ENCODE measurements at places on chromosomes 6 and 20.
A peak's percentile ranks its signal among the peaks of the same experiment; 100 is the strongest.

DNA sequence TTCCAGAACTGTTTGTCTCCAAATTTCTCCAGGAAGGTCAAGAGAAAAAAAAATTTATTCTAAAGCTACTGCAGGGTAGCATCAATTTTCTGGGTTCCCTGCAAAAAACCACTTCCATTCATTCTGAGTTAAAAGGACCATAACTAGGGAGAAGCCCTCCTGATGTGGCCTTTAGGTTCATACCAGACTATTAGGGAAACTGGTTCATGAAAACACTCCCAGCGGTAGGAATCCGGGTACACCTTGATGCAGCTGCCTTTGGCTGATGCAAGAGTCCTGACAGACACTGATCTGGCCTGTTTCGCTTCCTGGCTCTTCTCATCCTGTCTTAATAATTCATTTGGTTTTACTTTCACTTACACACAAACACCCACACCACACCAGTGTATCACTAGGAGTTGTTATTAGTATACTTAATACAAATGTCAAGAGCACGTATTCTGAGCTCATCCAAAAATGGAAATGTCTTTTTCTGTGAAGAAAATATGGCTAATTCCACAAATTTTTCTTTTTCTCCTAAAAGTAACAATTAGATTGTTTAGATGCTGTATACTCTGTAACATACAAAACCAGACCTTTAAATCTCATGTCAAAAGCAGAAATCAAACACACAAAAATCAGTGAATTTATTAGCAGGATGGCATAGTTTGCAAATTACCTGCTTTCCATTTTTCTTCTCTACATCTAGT, 38.4 kb upstream of the ARHGAP18 start:
- DNase-seq: peak; percentile 63

- no peak for DNase-seq
Measured at GRCh38 chr20:50513169-50514034, 3.2 kb downstream of the PTPN1 start.

DNA sequence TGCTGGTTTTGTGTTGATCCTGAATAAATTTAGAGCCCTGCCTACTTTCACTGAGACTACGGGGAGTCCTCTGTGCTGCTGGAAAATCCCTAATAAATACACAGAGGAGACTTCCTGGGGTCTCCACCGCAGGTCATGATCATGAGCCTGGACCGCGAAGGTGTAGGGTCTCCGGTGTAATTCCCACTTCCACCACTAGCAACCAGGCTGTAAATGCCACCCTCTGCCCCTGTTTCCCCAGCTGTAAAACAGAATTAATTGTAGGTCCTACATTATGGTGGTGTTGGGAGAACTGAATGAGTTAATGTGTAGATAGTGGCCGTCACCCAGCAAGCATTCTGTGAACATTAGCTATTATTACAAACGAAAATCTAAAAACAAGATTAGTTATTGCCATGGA, 191.6 kb upstream of the THBS2 start:
- DNase-seq: no peak

DNA sequence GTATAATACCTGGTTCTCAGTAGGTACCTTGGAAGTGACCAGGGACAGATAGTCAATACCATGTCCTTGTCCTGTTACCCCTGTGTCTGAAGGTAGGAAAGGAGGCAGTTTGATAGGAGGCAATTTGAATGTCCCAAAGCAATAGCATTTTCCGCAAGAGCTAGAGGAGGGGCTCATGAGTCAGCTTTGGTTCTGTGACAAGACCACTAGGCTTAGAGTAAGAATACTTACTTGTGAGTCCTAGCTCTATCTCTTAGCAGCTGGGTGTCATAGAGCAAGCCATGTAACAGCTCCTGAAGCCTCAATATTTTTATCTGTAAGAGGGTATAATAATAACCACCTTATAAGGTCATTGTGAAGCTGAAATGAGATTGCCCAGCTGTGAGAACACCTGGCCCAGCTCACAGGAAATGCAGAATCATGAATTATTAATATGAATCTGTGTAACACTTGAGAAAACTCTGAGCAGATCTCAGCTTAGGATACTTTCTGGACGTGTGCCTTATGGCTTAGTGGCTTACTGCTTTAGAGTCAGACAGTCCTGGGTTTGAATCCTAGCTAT, 58.6 kb downstream of the DAAM2 start:
- no peak for DNase-seq

DNA sequence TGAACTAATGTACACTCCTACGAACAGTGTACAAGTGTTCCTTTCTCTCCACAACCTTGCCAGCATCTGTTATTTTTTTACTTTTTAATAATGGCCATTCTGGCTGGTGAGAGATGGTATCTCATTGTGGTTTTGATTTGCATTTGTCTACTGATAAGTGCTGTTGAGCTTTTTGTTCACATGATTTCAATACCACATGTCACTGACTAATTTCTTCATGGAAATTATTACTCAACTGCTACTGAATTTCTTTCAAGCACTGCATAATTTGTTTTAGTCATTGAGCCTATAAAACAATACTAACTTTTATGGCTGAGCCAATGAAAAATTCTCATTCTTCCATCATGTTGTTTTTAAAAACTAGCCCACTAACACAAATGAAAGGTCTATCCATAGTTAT, 115.4 kb downstream of the FRK start:
- no peak for DNase-seq

DNA sequence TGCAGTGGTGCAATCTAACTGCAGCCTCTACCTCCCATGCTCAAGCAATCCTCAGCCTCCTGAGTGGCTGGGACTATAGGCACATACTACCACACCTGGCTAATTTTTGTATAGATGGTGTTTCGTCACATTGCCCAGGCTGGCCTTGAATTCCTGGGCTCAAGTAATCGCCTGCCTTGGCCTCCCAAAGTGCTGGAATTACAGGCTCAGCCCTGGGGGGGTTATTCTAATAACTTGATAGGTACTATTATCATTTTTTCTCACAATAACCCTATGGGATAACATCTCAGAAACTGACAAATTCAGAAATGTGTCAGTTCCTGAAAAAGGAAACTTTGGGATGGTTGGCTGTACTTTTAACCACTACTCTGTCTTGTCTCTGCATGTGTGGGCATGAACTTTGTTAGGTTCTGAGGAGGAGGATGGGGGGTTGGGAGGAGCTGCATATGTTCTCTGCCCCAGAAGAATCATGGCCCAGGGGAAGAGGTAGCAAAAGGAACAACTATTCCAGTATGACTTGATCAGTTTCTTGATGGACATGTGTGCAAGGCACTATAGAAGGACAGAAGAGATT, 169.9 kb downstream of the CARMIL1 start:
- no peak for DNase-seq

DNA sequence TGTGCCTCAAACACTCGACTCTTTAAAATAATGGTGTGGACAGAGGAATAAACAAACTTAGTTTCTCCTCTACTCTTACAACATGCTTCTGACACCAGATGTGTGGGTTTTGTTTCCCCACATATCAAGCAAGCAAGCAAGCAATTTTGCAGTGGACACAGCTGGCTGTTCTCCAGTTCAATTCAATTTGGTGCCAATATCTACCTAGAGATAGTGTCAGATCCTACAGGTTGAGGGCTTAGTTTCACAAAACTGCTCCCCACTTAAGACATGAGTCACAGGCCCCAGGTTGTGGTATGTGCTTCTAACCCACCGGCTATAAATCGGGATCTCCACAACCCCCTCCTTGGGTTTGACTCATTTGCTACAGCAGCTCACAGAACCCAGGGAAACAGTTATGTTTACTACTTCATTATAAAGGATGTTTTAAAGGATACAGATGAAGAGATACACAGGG, 131.4 kb upstream of the TRAF3IP2 start:
- DNase-seq: peak; percentile 51
